Fibroblast of skin of scalp (primary cell): ENCODE measurements at places on chromosomes 1 and 21.

- peak; percentile 91 for DNase-seq
Measured at GRCh38 chr1:245860657-245861544, 646.2 kb downstream of the SMYD3 start.

DNA sequence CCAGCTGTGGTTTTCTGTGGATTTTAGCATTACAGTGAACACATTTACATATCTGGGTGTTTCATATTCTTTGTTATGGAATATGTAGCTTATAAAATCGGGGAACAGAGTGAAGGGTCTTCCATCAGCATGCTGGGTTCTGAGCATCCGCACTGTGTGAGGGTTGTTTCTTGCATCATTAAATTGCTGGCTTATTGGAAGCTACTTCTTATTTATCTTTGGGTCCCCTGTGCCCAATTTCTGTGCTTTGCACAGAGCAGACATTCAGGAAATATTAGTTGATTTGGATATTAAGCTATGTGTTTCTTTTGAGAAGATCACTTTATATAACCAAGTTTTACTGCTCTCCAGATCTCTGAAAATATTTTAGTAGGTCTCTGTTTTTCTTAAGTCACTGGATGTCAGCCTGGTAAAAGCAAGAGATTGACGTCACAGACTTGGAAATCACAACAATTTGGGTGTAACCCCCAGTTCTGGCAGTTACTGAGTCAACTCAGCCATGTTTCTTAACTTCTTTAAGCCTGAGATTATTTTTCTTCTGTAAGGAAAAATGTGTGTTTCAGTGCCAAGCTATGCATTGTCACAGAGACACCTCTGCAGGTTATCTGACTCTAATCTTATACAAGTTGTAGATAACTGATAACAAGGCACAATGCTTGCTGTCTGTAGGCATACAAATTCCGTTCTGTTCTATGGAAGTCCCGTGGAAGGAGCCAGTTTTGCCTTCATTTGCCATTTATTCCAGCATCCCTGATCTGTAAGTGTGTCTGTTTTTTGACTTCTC lies 258.3 kb upstream of the KAZN start:
- DNase-seq: peak; percentile 50

GRCh38 chr1:101945884-101946283 lies 50.8 kb downstream of the OLFM3 start:
- no peak for DNase-seq

GRCh38 chr1:85463731-85464496 lies 1.0 kb downstream of the DDAH1 start:
- peak; percentile 46 for DNase-seq

DNA sequence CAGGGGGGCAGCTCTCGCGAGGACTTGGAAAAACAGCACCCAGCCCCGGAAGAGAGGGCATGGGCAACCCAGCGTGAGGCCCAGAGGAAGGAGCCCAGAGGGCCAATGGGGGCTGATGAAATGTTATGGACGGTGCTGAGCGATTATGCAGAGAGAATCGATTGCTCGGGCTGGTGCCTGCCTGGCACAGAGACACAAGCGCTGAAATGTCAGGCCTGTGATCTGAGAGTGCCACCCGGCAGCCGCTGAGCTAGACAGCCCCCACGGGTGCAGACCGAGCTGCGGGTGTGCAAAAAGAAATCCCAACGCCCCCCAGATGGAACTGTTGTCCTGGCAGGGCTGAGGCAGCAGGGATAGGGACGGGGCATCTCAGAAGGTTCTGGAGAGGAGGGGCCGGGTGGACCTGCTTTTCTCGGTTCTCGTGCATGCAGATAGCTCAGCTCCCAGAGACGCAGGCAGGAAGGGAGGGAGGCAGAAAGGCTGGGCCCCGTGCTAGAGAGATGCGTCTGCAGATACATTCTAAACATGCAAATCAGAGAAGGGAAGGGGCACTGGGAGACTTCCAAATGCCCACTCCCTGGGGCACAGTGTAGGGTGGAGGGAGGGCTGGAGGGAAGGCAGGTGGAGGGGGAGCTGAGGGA lies 41.5 kb downstream of the TAS1R2 start:
- no peak for DNase-seq

DNA sequence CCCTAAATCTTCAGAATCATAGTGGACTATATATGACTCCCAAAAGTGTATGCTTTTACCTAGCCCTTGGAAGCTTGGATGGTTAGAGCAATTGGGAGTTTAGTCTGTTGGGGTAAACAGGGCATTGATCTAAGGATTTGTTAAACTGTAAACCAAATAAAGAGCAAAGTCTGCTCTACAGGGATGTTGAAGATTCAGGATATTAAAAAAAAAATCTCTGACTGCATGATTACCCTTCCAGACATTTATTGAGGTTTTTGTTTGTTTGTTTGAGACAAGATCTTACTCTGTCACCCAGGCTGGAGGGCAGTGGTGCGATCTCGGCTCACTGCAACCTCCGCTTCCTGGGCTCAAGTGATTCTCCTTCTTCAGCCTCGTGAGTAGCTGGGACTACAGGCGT lies 31.6 kb downstream of the PBX1 start:
- DNase-seq: no peak

DNA sequence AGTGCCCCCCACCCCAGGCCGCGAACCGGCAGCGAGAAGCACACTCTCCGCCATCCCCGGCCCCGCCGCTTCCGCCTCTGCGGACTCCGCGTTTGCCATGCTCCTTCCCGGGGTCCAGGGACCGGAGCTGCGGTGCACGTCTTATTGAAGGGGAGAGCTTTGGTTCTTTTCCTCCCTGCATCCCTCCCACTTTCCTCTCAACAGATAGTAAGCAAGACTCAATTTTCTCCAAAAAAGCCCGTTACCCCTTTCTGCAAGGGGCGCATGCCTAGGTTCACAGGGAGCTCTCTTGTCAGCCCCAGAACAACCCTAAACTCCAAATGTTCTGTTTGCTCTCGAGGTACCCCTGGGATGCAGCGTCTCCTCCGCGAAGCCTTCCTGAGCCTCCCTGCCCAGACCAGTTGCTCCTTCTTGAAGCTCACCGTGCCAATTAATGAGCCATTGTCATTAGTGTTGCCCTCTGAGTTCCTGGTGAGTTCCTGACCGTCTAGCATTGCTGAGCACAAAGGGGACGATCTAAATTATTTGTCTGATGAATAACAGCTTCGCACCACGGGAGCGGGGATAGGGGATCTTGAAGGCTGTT lies 8.1 kb downstream of the FOXD3 start:
- DNase-seq: no peak
